ENCODE measurements at places on chromosomes 16 and 17. TPM values are rescaled to one million over a fixed set of nuclear protein-coding genes. Genes with fewer than 3 reads are reported as not detected.

Gene GPR139
- not detected for total RNA-seq

Gene CDRT15L2
- total RNA-seq = not detected

Gene WFIKKN2
- not detected for total RNA-seq

Gene COX10
- total RNA-seq = 33.5 TPM

Gene ARSG
- 7.1 TPM for total RNA-seq

Gene CDRT15
- not detected for total RNA-seq

Gene ADAT1
- total RNA-seq = 64.4 TPM

Gene CLEC18B
- 0.21 TPM for total RNA-seq

Gene LGALS9C
- total RNA-seq = not detected

Gene PPM1E
- total RNA-seq = not detected

Gene CTRB2
- not detected for total RNA-seq

Gene MT1G
- total RNA-seq = 24.5 TPM

Gene B3GNT9
- 5.6 TPM for total RNA-seq

Gene ALOXE3
- total RNA-seq = not detected

Gene CYLD
- total RNA-seq = 178 TPM

Gene SLC16A13
- 12.4 TPM for total RNA-seq

Gene ZC3H7A
- 58.3 TPM for total RNA-seq

Gene MYH2
- total RNA-seq = not detected

Gene CA5A
- not detected for total RNA-seq

Gene ITGB4
- 1.8 TPM for total RNA-seq

Gene NPIPB6
- 3.0 TPM for total RNA-seq

Gene ITGB3
- total RNA-seq = not detected

Gene DCAF7
- total RNA-seq = 113 TPM

Gene LITAFD
- not detected for total RNA-seq

Gene MT4
- not detected for total RNA-seq

Gene SLC43A2
- 2.8 TPM for total RNA-seq

Gene LPO
- total RNA-seq = not detected

Gene ZNF629
- 2.6 TPM for total RNA-seq

Gene MFAP4
- total RNA-seq = not detected

Gene HCRT
- not detected for total RNA-seq

Gene CCDC78
- total RNA-seq = 8.0 TPM

Gene KRT27
- total RNA-seq = not detected

Gene HOXB6
- total RNA-seq = 0.33 TPM

Gene NTN3
- not detected for total RNA-seq

Gene OGFOD1
- 87.0 TPM for total RNA-seq

Gene VASN
- 0.16 TPM for total RNA-seq

Gene ATP1B2
- 0.14 TPM for total RNA-seq

Gene SALL1
- not detected for total RNA-seq

Gene GDPD3
- total RNA-seq = 6.6 TPM

Gene OR4D1
- 0.14 TPM for total RNA-seq

Gene WDR59
- 80.6 TPM for total RNA-seq

Data from activated CD4-positive, alpha-beta T cell treated with anti-CD3 and anti-CD28 coated beads, Interleukin-2, amount 10 ng/mL, durations not matched to agents 24 days and 14 days (primary cell).